ENCODE measurements at places on chromosomes 1 and 21.
A peak's percentile ranks its signal among the peaks of the same experiment; 100 is the strongest.

- no peak for DNase-seq
Observed at GRCh38 chr1:69191335-69191734, 376.4 kb upstream of the LRRC7 start.

- no peak for DNase-seq
Observed at GRCh38 chr1:29481031-29481430, 244.7 kb downstream of the PTPRU start.

- peak; percentile 31 for DNase-seq
Observed at GRCh38 chr1:8070381-8070811, 44.3 kb upstream of the ERRFI1 start.

DNA sequence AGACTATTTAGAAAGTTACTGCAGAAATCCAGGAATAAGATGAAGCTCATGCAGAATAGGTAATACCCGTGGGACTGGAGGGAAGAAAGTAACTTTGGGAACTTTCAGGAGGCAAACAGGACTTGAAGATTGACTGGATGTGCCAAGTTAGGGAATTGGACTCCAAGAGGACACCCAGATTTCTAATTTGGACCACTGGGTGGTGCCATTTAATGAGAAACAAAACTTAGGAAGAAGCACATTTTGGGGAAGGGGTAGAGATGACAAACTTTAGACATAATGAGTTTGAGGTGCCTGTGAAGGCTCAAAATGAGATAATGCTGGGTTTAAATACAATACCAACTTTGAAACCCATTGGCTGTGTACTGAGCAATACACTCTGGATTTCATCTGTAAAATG, 3.3 kb upstream of the B4GALT3 start:
- no peak for DNase-seq

GRCh38 chr1:227999056-227999930, 7.5 kb upstream of the WNT3A start:
- DNase-seq = no peak

GRCh38 chr1:36650200-36651065, 167.7 kb upstream of the CSF3R start:
- DNase-seq = peak; percentile 66

DNA sequence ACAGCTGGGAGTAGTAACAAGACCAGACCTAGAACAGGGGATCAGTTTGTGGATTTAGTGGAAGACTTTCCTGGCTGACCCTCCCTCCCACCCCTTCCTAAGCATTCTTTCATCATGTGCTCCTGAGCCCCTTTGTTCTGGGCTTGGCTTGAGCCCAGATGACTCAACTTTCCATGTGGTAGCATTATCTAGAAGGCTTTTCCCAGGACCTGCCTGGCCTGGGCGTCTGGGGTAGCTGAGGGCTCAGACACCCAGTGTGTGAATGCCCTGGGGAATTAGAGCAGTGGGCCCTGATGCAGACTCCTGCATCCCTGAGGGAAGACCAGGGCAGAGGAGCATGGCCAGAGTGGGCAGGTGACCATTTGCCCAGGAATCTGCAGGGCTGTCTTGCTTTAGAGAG, 44.1 kb upstream of the TSPAN2 start:
- no peak for DNase-seq
